ENCODE measurements at places on chromosomes 7 and 10. TPM values are rescaled to one million over a fixed set of nuclear protein-coding genes. Genes with fewer than 3 reads are reported as not detected.

- no peak for DNase-seq
These were observed 443.2 kb upstream of the SEMA3A start for GRCh38 chr7:84637568-84638338.

- no peak for DNase-seq
These were observed 112.0 kb downstream of the NT5C2 start for GRCh38 chr10:103080891-103081581.

- DNase-seq: no peak
These were observed 116.4 kb downstream of the ITGB8 start for GRCh38 chr7:20447021-20447650.

DNA sequence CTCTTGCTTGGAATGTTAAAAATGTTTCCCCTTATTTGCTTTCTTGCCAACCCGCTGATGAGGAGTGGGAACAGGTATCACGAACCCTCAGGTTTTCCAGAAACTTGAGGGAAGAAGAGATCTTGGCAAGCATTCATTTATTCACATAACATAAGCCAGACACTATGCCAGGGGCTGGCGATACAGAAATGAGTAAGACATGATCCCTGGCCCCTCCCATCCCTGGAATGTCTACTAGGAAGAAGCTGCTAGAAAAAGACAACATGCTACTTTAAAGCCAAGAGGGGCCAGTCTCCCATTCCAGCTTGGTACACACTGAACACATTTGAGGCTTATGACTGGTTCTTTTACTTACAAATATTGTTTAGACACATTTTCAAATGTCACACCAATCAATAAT lies 26.4 kb downstream of the SLC35B4 start:
- DNase-seq: no peak

GRCh38 chr10:110966146-110966545 lies 46.7 kb downstream of the SHOC2 start:
- DNase-seq: no peak

DNA sequence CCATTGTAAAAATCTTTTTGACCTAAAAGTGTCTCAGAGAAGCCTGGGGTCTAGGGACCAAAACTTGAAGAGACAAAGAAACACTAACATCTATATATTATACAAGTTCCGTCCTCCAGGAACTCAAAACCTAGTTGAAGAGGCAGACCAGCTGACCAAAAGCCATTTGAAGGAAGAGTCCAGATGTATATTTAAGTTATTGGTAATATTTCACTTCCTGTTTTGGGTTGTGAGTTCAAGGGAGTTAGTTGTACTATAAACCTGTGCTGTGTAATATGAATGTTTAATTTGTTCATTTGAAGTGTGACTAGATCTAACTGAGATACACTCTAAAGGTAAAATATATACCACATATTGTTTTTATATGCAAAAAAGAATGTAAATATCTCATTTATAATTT lies 45.0 kb downstream of the CDK1 start:
- no peak for DNase-seq

DNA sequence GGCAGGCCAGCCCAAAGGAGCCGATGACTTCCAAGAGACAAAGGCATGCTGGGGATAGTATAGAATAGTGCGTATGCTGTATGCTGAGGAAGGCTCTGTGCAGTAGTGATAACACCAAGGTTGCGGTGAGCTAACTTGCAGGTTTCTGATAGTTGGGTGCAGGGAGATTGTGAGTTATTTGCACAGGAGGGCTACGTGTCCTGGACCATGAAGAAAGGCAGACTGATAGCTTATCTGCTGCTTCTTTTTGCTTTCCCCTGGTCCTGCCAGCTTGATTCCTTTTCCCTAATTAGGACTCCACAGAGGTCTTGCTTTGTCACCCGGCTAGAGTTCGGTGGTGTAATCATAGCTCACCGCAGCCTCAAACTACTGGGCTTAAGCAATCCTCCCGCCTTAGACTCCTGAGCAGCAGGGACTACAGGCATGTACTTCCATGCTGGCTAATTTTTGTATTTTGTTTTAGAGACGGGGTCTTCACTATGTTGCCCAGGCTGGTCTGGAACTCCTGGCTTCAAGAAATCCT lies 43.9 kb upstream of the ARHGAP12 start:
- DNase-seq: no peak

DNA sequence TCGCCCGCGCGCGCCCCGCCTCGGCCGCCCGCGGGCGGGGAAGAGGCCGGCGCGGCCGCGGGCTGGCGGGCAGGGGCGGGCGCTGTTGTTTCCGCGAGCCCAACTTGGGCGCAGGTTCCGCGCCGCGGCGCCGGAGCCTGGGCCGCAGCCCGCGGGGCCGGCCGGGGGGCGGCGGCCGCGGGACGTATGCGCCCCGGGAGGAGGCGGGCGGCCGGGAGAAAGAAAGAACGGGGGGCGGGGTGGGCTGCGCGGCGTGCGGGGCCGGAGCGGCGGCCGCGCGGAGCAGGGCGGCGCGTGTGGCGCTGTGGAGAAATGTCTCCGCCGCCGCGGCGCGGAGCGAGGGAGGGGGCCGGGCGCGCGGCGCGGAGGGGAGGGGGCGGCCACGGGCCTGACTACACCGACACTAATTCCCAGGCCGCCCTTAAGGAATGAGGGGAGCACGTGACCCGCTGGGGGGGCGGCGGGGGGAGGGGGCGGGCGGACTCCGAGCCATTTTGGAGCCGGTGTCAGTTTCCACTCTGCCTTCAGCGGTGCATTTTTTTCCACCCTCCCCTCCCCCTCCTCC lies at the start of gene BMI1:
BMI1 (plus strand) TSS at position 509 of the 565 bp plus-strand sequence. CDS start 5,351 bp downstream, outside the sequence.
- DNase-seq: peak; percentile 90

WAC gene
- polyA plus RNA-seq: 30.5 TPM

RGR gene
- polyA plus RNA-seq: 2.2 TPM

AP3M1 gene
- 12.6 TPM for polyA plus RNA-seq

MICALL2 gene
- polyA plus RNA-seq: 13.0 TPM

HOXA3 gene
- polyA plus RNA-seq: 1.0 TPM

HKDC1 gene
- 0.05 TPM for polyA plus RNA-seq

Data from right cardiac atrium (tissue), 5 donors.